Fibroblast of skin of abdomen (primary cell): ENCODE measurements at places on chromosomes 12 and 14.

- no peak for DNase-seq
Measured at GRCh38 chr12:122106843-122107242, 28.3 kb downstream of the MLXIP start.

DNA sequence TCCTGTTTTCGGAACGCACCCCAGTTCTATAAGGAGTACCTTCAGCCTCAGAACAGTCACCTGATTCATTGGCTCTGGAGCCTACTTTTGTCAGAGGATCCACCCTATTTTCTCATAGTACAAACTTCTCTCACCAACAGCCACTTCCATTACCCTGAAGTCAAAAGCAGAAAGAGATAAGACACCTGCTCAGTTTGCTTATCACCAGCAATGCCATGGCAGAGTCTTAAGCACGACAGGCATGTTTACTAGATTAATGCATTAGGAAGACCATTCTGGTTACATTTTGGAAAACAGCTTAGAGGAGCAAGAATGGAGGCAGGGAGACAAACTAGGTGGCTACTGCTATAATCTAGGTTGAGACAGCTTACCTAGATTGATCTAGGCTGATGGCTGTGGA is 67.7 kb downstream of the GXYLT1 start:
- no peak for DNase-seq

- no peak for DNase-seq
Measured at GRCh38 chr12:4450551-4451112, 5.0 kb upstream of the FGF6 start.

GRCh38 chr14:103428723-103429556 is 43.7 kb downstream of the MARK3 start:
- no peak for DNase-seq

- no peak for DNase-seq
Measured at GRCh38 chr12:8034802-8035201, 2.3 kb downstream of the FOXJ2 start.
